ENCODE measurements at places on chromosomes 2 and 18.

DNA sequence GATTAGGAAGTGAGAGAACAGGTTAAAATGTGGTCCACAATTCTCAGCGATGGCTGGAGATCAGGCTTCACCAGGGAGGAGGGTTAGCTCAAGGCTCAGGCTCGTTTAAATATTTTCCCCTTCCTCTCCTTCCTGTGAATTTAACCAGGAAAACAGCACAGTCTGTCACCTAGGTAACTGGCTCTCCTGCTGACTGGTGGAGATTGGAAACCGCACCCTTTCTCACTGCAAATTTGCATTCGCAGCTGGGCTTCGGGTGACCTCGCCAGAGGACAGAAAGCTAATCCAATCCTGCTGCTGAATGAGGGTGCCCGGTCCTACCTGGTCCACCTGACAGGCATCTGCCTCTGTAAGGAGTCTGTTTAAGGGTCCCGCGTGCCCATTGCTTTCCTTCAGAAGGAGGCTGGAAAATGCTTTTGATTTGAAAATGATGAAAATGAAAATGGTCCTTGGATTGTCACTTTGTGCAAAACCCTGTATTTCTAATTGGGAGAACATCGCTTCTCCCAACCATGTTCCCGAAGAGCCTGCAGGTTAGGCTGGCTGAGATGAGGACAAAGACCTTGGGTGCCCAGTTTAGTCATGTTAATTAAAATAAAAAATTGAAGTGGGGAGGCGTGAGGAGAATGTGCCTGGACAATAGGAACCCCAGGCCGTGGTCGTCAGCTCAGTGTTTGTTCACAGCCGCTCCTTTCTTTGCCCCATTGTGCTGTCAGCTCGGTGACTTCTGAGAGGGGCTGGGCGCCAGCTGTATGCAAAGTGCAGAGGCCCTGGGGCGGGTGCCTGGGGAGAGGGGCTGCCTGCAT lies 43.4 kb upstream of the MTCL1 start:
- peak; percentile 84 for DNase-seq

DNA sequence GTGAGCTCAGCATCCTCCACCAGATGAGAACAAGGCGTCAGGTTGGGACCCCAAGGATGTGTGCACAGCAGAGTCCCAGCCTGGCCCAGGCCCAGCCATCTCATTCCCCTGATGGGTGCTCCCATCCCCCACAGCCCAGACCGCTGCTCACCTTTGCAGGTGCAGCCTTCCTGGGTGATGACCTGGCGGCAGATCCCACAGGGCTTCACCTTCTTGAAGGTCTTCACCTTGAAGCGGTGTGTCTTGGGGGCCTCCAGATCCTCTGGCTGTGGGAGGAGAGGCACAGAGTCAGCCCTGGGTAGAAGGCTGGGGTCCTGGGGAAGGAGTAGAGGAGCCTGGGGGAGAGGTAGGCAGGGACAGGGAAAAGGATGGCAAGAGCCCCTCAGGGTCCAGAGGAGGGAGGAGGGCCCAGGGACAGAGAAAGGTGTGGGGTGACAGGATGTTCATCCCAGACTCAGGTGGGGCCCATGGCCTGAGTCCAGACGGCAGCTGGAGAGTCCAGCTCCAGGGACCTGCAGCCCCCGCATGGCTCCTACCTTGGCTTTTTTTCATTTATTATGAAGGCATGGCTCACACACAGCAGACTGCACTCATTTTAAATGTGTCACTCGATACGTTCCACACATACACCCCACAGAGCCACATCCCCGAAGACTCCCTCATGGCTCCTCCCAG lies 11.9 kb downstream of the TNS1 start:
- DNase-seq, result no peak

DNA sequence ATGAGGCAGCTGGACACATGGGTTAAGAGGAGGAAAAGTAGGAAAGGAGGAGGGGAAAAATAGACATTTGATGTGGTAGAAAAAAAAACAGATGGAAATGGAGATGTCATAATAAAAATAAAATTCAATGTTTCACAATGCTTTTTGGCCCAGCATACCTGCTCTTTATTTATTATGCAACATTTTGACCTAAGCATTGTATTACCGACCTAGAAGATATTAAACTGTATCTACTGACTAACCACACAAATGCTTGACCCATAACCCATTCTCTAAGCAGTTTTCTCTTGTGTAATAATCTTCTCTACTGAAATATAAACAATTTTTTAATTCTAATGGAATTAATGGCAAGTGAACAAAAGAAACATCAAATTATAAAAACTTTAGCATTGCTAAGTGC lies 362.3 kb downstream of the FBXO15 start:
- no peak for DNase-seq

DNA sequence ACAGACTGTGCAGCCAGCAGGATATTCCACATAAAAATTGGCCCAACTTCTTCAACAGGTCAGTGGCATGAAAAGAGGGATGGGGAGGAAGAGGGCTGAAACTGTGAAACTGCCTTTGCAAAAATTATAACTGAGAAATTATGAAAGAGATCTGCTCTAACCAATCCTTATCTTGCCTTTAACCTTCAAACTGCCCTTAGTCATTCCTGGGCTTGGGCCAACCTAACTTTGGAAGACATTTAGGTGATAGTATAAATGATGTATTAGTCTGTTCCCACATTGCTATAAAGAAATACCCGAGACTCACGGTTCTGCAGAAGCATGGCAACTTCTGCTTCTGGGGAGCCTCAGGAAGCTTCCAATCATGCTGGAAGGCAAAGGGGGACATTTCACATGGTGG lies 74.5 kb downstream of the RPL31 start:
- no peak for DNase-seq

DNA sequence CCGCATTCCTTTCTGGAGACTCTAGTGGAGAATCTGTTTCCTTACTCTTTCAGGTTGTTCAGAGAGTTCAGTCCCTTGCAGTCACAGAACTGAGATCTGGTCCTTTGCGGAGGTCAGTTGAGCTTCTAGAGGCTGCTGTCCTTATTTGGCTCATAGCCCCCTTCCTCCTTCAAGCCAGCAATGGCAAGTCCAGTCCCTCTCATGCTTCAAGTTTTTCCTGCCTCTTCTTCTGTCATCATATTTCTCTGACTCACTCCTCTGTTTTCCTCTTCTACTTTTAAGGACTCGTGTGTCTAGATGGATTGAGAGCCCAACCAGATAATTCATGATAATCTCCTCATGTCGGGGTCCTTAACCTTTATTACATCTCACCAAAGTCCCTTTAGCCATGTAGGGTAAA lies 173.5 kb upstream of the FOSL2 start:
- no peak for DNase-seq

DNA sequence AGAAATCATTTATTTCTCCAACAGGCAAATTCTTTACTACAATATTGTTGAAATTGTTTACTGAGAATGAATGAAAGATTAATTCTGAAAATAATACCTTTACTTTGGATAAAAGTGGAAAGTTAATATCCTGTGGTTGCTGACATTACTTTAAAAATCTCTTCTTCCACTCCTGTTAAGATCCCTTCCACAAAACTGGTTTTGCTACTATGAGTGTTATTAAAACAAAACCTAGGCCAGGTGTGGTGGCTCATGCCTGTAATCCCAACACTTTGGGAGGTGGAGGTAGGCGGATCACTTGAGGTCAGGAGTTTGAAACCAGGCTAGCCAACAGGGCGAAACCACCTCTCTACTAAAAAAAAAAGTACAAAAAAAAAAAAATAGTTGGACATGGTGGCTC lies 123.9 kb upstream of the CCDC150 start:
- no peak for DNase-seq

GRCh38 chr18:63994783-63995399 lies 25.0 kb downstream of the SERPINB8 start:
- DNase-seq, result peak; percentile 47

DNA sequence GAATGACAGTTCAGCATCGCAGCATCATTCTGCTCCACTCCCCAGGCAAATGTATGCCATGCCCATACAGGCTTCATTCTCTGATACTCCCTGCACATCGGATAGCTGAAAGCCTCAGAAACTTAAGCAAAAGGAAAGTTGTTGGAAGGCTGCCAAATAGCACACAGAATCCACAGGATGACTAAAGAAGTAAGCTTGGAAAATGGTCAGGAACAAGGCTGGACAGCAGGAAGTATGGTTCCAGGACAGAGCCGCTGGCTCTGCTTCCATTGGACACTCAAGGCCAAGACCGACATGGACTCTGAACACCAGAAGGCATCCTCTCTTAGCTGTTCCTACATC lies 256.5 kb downstream of the CDH20 start:
- peak; percentile 86 for DNase-seq

- peak; percentile 96 for DNase-seq
These were observed 88.2 kb upstream of the HNRNPA3 start for GRCh38 chr2:177124371-177124770.

DNA sequence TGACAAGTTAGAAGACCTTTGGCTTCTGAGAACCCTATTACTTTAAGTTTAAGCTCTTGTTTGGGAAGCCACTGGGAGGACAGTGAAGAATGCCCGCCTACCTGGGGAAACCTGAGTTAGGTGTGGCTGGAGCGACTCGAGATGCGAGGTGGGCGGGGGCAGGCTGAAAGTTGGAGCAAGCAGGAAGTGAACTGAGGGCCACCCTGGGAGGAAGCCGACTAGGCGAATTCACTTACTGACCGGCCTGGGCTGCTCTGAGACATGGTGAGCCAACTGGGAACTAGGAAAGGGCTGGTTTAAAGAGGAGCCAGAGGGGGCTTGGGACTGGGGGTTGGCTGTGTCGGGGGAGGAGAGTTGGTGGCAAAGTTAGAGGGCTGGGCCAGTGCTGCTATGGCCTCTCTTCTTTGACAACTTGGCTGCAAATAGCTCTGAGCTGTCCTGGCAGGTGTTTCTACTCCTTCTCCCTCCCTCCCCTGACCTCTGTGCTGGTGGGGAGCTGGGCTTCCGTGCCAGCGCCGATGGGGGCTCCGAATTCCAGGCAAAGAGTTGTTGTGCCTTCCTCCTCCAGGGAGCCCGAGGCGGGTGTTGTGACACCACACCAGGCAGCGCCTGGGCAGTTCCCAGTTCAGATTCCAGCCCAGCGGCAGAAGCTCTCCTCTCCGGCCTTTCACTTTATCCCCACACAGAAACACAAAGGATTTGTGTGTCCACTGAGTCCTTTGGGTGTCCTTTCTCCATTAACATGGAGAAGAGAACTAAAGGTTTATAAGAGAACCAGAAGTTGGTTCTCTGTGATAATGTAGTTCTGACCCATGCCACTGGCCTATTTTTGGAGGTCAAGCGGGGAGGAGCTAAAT lies at the start of gene VAMP8:
Gene VAMP8, plus strand, starts transcription at position 201 of the 857 bp plus-strand sequence. Its CDS starts 61 bp downstream, at position 262.
- no peak for DNase-seq

DNA sequence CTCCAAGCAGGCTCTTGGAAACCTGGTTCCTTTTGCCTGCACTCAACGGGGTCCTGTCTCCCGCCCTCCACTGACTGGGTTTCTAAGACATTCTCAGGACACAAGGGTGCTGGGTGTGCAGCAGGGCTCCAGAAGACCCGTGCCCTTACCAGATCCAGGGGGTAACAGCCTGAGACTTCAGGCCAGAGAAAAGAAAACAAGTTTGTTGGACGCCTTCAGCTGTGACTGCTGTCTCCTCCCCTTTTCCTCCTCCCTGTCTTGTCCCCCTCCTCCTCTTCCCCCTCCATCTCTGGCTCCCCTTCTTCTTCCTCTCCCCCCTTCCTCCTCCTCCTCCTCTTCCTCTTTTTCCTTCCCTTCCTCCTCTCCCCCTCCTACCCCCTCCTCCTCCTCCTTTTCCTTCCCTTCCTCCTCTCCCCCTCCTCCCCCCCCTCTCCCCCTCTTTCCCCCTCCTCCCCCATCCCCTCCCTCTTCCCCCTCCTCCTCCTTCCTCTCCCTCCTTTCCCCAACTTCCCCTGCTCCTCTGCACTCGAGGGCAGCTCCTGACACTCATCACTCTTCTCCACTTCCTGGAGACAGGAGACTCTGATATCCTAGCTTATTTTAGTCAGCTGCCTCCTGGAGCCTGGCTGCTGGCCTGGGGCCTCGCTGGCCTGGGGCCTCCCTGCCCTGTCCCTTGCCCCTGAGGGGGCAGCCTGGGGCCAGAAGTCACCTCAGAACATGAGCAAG lies 12.4 kb downstream of the ADRA2B start:
- DNase-seq, result no peak

DNA sequence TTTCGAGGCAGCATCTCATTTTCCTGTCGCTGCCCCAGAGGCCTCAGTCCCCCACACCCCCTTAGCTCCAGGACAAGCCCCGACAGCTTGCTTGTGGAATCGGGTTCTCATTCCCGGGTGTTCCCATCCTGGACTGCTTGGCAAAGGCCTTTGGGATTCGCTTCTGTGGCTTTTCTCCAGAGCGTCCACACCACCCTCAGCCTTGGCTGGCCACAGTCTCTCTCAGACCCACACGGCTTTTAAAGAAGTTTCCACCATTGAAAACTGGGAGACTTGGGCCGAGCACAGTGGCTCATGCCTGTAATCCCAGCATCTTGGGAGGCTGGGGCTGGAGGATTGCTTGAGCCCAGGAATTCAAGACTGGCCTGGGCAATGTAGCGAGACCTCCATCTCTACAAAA lies 2.7 kb downstream of the ESPNL start:
- DNase-seq, result no peak

DNA sequence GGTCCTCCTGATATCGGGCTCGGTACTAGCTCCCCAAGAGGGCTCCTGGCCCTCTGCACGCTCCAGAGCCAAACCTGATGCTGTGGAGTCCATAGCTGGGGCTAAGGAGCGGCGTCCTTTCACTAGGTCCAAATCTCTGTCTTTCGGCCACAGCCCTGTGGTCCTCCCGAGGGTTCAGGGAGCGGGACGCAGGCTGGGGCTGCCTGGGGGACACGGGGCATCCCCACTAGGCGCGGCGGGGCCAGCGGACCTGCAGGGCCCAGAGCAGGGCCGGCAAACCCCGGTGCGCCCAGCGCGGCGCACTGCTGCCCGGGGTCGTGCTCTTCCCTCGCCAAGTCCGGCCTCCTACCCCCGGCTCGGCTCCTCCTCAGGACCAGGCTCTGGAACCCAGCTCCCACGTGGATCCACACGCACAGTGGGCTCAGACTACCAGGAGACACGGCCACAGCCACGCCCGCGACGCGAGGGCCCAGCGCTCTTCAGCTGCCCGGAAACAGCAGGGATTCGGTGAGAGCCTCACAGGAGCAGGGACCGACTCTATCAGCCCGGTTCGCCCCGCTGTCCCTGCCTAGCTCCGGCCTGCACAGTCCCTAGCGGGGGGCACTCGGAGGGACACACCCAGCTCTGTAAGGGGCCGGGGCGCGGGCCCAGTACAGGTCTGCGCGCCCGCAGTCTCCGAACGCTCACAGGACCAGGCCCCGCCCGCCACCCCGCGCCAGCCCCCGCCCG lies 593 bp downstream of the ZNF514 start:
- DNase-seq, result peak; percentile 55

- no peak for DNase-seq
These were observed 127.3 kb downstream of the MGAT5 start for GRCh38 chr2:134381141-134381540.

- DNase-seq, result no peak
These were observed 6.2 kb upstream of the RBM45 start for GRCh38 chr2:178106053-178106452.

- no peak for DNase-seq
These were observed 418.8 kb downstream of the NRXN1 start for GRCh38 chr2:50613161-50613560.

DNA sequence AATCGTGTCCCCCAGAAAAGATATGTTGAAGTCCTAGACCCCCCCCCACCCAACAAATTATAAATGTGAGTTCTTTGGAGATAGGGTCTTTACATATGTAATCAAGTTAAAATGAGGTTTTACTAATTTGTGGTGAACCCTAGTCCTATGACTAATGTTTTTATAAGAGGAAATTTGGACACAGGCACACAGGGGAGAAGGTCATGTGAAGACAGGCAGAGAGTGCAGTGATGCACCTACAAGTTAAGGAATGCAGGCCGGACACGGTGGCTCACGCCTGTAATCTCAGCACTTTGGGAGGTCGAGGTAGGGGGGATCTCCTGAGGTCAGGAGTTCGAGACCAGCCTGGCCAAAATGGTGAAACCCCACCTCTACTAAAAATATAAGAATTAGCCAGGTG lies 5.8 kb upstream of the PMAIP1 start:
- DNase-seq, result no peak
